ENCODE measurements at places on chromosomes 6 and 20. TPM values are rescaled to one million over a fixed set of nuclear protein-coding genes. Genes with fewer than 3 reads are reported as not detected.

Gene MYMX
- 0.53 TPM for total RNA-seq

GRCh38 chr6:149317644-149318571 is at the start of gene TAB2:
TSS of gene TAB2 (plus strand) at chr6:149317712. CDS start at chr6:149369998, 52,286 bp downstream.
- H3K27ac ChIP-seq: peak within 1 kb of the TSS; percentile 89
- H3K4me1 ChIP-seq: peaks cover 23% of the 10 kb centered on the region
- DNase-seq: peak; percentile 77

DNA sequence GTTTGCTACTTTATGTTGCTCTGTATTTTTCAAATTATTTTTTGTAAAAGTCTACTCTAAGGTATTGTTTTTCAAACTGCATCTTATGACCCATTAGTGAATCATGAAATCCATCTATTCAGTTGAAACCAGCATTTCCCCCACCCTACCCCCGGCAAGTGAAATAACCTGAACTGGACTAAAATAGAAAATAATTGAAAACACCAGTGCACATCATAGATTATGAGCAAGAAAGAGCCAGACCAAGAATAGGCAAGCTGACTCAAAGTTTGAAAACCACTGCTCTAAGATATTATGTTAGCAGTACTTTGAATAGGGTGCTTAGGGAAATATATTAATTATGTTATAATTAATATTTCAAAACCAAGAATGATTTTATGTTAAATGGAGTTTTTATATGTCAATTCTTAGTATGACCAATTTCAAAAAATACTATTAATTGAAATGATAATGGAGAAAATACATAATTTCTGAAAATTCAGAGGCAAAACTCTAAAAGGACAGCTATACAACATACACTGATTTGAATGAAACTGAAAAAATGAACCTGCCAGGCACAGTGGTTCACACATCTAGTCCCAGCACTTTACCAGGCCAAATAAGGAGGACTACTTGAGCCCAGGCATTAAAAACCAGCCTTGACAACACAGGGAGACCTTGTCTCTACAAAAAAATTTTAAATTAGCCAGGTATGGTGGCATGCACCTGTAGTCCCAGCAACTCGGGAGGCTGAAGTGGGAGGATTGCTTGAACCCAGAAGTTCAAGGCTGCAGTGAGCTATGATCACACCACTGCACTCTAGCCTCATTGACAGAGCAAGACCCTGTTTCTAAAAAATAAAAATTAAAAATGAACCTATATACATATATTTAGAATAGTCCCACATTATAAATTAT is 112.0 kb downstream of the CDK19 start:
- peaks cover 5% of the 10 kb centered on the region for H3K36me3 ChIP-seq
- DNase-seq: no peak
- H3K27ac ChIP-seq: no peak overlapping the region
- no peaks in the 10 kb centered on the region for H3K27me3 ChIP-seq
- H3K4me3 ChIP-seq: no peak overlapping the region

DNA sequence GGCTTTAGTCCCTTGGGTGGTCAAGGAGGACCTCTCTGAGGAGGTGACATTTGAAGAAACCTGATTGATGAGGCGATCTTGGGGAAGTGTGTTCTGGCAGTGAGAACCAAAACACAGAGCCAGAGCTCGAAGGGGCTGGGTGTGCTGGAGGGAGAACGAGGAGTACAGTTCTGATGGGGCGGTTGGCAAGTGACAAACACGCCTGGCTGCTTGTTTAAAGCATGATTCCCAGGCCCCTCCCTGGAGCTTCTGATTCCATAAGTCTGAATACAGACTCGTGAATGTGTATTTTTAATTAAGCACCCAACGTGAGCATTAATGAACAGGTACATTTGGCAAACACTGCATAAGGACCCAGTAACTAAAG is 886 bp upstream of the NFATC2 start:
- DNase-seq: no peak
- H3K27ac ChIP-seq: no peak overlapping the region
- peaks cover under 1% of the 10 kb centered on the region for H3K36me3 ChIP-seq
- H3K4me1 ChIP-seq: peaks cover 14% of the 10 kb centered on the region

Gene RUNX2
- total RNA-seq: 6.0 TPM

GRCh38 chr20:6993011-6993410 is 225.5 kb downstream of the BMP2 start:
- H3K36me3 ChIP-seq: no peaks in the 10 kb centered on the region
- peak overlapping the region; percentile 51 for H3K27ac ChIP-seq
- H3K4me3 ChIP-seq: no peak overlapping the region
- no peak for DNase-seq
- peaks cover 4% of the 10 kb centered on the region for H3K27me3 ChIP-seq

- H3K27ac ChIP-seq: no peak overlapping the region
- H3K27me3 ChIP-seq: no peaks in the 10 kb centered on the region
- DNase-seq: no peak
- peaks cover 59% of the 10 kb centered on the region for H3K36me3 ChIP-seq
- H3K4me3 ChIP-seq: no peak overlapping the region
- peaks cover 34% of the 10 kb centered on the region for H3K4me1 ChIP-seq
These were observed 5.5 kb downstream of the ZSCAN12 start for GRCh38 chr6:28393912-28394662.

GRCh38 chr6:31737991-31738979 is 1.5 kb upstream of the MSH5 start:
- peaks cover 41% of the 10 kb centered on the region for H3K4me1 ChIP-seq
- no peaks in the 10 kb centered on the region for H3K27me3 ChIP-seq
- H3K4me3 ChIP-seq: peak overlapping the region; percentile 98
- peaks cover 17% of the 10 kb centered on the region for H3K36me3 ChIP-seq

Gene IP6K3
- not detected for total RNA-seq

Gene RAB44
- 0.07 TPM for total RNA-seq

GRCh38 chr20:24353135-24353690 is 116.2 kb upstream of the SYNDIG1 start:
- H3K36me3 ChIP-seq: no peaks in the 10 kb centered on the region
- no peak overlapping the region for H3K27ac ChIP-seq
- H3K4me3 ChIP-seq: no peak overlapping the region
- H3K4me1 ChIP-seq: peaks cover 12% of the 10 kb centered on the region
- peaks cover 24% of the 10 kb centered on the region for H3K27me3 ChIP-seq
- DNase-seq: no peak

Gene C6orf52
- total RNA-seq: 3.7 TPM

GRCh38 chr6:88472851-88473525 is 306.8 kb upstream of the CNR1 start:
- H3K27ac ChIP-seq: no peak overlapping the region
- no peaks in the 10 kb centered on the region for H3K4me1 ChIP-seq
- no peak for DNase-seq
- H3K4me3 ChIP-seq: no peak overlapping the region
- no peaks in the 10 kb centered on the region for H3K27me3 ChIP-seq

Gene SNAP25
- 12.5 TPM for total RNA-seq

DNA sequence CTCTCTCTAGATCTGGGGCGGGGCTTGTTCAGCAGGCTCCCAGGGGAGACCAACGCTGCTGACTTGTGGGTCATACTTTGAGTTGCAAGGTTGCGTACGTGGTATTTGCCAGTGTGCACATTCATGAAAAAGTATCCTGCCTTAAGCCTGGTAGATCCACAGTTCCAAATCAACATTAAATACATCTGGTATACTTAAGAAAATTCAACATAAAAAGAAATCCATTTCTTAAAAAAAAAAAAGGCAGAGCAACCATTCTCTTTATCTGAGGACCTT is 81.4 kb downstream of the SLC22A3 start:
- DNase-seq: no peak
- H3K36me3 ChIP-seq: no peaks in the 10 kb centered on the region
- peaks cover 17% of the 10 kb centered on the region for H3K4me1 ChIP-seq
- no peak overlapping the region for H3K27ac ChIP-seq

DNA sequence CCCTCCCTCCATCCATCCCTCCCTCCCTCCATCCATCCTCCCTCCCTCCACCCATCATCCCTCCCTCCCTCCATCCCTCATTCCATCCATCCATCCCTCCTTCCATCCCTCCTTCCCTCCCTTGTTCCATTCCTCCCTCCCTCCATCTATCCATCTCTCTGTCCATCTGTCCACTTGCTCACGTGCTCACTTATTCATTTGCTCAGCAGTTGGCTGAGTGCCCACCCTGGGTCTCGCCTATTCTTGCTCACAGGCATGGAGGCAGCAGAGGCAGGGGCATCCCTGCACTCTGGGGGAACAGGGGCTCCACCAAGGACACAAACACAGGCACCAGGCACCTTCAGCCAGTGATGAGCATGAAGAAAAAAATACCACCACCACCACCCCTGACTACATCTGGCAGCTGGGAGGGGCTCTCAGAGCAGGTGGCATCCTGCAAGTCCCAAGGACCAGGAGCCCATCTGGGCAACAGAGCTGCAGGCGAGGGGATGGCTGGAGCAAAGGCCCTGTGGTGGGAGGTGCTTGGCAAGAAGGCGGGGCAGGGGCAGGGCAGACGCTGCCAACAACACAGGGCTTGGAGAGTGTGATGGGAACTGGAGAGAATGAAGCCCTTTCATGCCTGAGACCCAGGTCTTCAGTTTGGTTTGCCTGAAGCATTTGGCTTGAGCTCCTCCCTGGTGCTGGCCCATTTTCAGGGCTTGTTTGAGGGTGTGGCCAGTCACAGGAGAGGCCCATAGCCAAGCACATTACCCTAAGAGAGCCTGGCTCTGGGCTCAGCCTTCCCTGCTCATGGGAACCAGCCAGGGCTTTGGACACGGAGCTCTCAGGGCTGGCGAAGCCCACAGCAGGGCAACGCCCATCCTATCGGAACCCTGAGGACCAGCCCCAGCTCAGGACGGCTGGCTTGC is 40.2 kb upstream of the MRGBP start:
- H3K27ac ChIP-seq: no peak overlapping the region
- peaks cover 5% of the 10 kb centered on the region for H3K4me1 ChIP-seq
- H3K27me3 ChIP-seq: peaks cover 10% of the 10 kb centered on the region
- H3K36me3 ChIP-seq: no peaks in the 10 kb centered on the region
- DNase-seq: no peak

DNA sequence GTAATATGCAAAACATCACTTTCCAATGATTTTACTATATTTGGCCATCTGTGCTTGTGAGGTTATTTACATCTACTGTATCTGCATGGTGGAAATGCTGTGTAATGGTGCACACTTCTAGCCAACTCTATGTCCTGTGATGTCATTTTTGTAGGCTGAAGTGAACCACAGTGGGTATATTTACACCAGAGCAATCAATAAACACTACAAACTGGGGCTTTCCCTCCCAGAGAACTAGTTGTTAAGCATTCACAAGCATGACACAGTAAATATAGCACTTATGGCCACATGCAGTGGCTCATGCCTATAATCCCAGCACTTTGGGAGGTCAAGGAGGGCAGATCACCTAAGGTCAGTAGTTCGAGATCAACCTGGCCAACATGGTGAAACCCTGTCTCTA is 4.9 kb downstream of the SLC22A2 start:
- no peaks in the 10 kb centered on the region for H3K36me3 ChIP-seq
- H3K27me3 ChIP-seq: peaks cover 42% of the 10 kb centered on the region
- H3K4me1 ChIP-seq: peaks cover 13% of the 10 kb centered on the region
- no peak for DNase-seq

Gene ERVFRD-1
- not detected for total RNA-seq

Gene EHMT2
- 136 TPM for total RNA-seq

- peak; percentile 85 for DNase-seq
- peak overlapping the region; percentile 93 for H3K4me3 ChIP-seq
- no peaks in the 10 kb centered on the region for H3K36me3 ChIP-seq
- H3K27ac ChIP-seq: peak overlapping the region; percentile 85
These were observed 960 bp downstream of the ATP9A start for GRCh38 chr20:51766994-51767866.

Gene ABHD16B
- not detected for total RNA-seq

- DNase-seq: no peak
- no peaks in the 10 kb centered on the region for H3K4me1 ChIP-seq
- no peaks in the 10 kb centered on the region for H3K36me3 ChIP-seq
- no peaks in the 10 kb centered on the region for H3K27me3 ChIP-seq
These were observed 10.1 kb upstream of the AKAP12 start for GRCh38 chr6:151229401-151230276.

Gene SALL4
- total RNA-seq: 12.6 TPM

DNA sequence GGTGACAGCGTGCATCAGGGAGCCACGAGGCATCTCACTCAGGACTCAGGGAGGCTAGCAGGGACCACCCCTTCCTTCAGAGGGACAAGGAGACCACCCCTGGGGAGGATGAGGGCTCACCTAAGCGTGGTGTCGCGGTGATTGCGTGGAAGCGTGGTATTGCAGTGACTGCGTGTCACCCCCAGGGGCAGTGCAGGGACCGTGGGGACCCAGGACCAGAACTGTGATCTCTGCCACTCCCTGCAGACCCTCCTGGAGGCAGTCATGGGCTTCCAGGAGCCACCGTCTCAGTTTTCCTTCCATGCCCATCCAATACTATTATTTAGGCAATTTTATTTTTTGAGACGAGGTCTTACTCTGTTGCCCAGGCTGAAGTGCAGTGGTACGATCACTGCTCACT is 147.1 kb downstream of the TAF4 start:
- H3K4me3 ChIP-seq: no peak overlapping the region
- DNase-seq: no peak
- H3K36me3 ChIP-seq: no peaks in the 10 kb centered on the region
- H3K27me3 ChIP-seq: peaks cover 5% of the 10 kb centered on the region

- H3K27me3 ChIP-seq: peaks cover 13% of the 10 kb centered on the region
- no peaks in the 10 kb centered on the region for H3K36me3 ChIP-seq
- no peaks in the 10 kb centered on the region for H3K4me1 ChIP-seq
- no peak for DNase-seq
These were observed 48.1 kb upstream of the SLC17A4 start for GRCh38 chr6:25706314-25707014.

DNA sequence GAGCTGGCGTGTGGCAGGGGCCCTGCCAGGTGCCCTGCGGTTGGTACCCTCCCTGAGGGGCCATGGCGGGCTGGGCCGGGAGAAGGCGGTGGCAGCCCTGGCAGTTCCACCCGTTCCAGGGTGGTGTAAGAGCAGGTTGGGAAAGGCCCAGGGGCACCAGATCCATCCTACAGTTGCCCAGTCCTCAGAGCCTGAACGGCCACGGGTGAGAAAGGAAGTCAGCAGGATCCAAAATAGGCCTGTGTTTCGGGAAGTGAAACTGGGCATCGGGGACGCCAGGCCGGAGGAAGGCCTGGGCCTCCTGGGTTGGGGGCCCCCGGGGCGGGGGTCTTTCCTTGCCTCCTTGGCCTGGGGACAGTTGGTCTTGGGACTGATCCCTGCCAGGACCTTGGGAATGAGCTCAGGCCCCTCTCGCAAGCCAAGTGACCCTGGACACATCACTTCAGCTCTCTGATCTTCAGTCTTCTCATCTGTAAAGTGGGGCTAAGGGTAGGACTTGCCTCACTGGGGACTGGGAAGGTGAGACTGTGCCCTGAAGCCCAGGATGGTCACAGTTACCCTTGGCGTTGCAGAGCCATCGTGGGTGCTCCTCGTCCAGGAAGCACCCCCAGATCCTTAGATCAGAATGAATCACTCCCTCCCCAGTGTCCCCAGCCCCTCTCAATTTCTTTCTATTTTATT is 18.1 kb upstream of the NOL4L start:
- peaks cover 12% of the 10 kb centered on the region for H3K27me3 ChIP-seq
- no peak overlapping the region for H3K4me3 ChIP-seq
- DNase-seq: no peak
- H3K27ac ChIP-seq: no peak overlapping the region

DNA sequence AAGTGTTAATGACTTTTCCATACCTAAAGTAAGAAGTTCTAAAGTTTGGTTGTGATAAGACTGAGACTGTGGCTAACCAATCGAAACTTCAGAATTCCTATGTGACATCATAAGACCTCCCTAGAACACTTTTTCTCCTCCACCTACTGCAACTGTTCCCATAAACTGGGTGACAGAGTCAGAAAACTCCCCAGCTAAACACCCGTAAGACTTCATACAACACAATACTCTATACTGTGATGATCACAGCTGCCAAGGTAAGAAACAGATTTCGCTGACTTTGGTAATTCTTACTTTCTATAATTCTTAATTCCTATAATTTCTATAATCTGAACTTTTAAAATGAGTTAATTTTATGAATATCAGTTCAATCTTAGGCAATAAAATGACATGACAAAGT is at the start of gene PLN:
Gene PLN, plus strand, starts transcription at position 161 of the 400 bp plus-strand sequence. CDS start 10,626 bp downstream, outside the sequence.
- H3K36me3 ChIP-seq: no peaks in the 10 kb centered on the region
- H3K4me1 ChIP-seq: peaks cover 6% of the 10 kb centered on the region
- H3K27me3 ChIP-seq: no peaks in the 10 kb centered on the region
- H3K4me3 ChIP-seq: no peak within 1 kb of the TSS
